ENCODE measurements at places on chromosomes 7 and 10. TPM values are rescaled to one million over a fixed set of nuclear protein-coding genes. Genes with fewer than 3 reads are reported as not detected.

Gene PKD2L1
- not detected for total RNA-seq

Gene SEMA3C
- total RNA-seq, result 104 TPM

Gene SPDYE8
- total RNA-seq, result not detected

Gene CHST15
- total RNA-seq, result 40.2 TPM

Gene CCL24
- total RNA-seq, result not detected

Gene DENND2A
- total RNA-seq, result not detected

Gene BAIAP2L1
- total RNA-seq, result 2.9 TPM

Gene WDFY4
- not detected for total RNA-seq

Gene HOXA4
- total RNA-seq, result 8.9 TPM

Gene NPC1L1
- total RNA-seq, result not detected

Gene PIP4K2A
- 31.3 TPM for total RNA-seq

Gene CYP2C19
- not detected for total RNA-seq

Gene EGR2
- 0.13 TPM for total RNA-seq

Gene GRM3
- not detected for total RNA-seq

Gene CACNB2
- total RNA-seq, result not detected

Gene GSTO2
- total RNA-seq, result 0.38 TPM

Gene ASAH2
- 0.80 TPM for total RNA-seq

Gene IKZF1
- total RNA-seq, result not detected

Gene TMEM26
- 0.71 TPM for total RNA-seq

Gene AUTS2
- total RNA-seq, result 3.0 TPM

Gene PCLO
- 0.57 TPM for total RNA-seq

Gene TRIM56
- total RNA-seq, result 14.5 TPM

Gene NUB1
- total RNA-seq, result 67.4 TPM

Gene RNF32
- total RNA-seq, result 4.1 TPM

Gene IFIT5
- 32.1 TPM for total RNA-seq

Gene ADCY1
- 0.52 TPM for total RNA-seq

Gene CD36
- total RNA-seq, result 7.9 TPM

Gene BTAF1
- total RNA-seq, result 28.7 TPM

Gene SPDYE16
- not detected for total RNA-seq

Gene VAX1
- not detected for total RNA-seq

Gene HUS1
- 57.2 TPM for total RNA-seq

Gene CALD1
- total RNA-seq, result 230 TPM

Gene GPRIN2
- not detected for total RNA-seq

Gene SLIT1
- not detected for total RNA-seq

Gene A1CF
- not detected for total RNA-seq

Gene MEIG1
- not detected for total RNA-seq

Gene OR9A2
- not detected for total RNA-seq
